ENCODE measurements at places on chromosomes 2 and 18. TPM values are rescaled to one million over a fixed set of nuclear protein-coding genes. Genes with fewer than 3 reads are reported as not detected.
A peak's percentile ranks its signal among the peaks of the same experiment; 100 is the strongest.

Gene RAB31
- 12.0 TPM for total RNA-seq

Gene DNAJC5G
- total RNA-seq: 1.2 TPM

Gene CCBE1
- 3.2 TPM for total RNA-seq

Gene CYP1B1
- total RNA-seq: 17.7 TPM

Gene DAW1
- total RNA-seq: 0.19 TPM

Gene G6PC2
- total RNA-seq: not detected

Gene MAP3K19
- total RNA-seq: not detected

DNA sequence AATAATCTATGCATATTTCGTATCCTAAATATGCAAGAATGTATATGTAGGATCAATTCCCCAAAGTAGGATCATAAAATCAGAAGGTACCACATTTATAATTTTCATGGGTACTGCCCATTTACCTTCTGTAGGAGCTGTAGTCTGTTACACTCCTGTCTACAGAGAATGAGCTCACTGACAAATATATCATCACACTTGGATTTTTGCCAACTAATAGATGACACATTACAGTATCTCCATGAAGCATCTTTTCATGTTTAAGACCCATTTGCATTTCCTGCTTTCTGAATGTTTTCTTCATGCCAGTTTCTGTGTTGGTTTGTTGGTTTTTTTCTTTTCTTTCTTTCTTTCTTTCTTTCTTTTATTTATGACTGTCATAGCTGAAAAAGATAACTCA, 70.9 kb upstream of the EML6 start:
- DNase-seq: no peak

DNA sequence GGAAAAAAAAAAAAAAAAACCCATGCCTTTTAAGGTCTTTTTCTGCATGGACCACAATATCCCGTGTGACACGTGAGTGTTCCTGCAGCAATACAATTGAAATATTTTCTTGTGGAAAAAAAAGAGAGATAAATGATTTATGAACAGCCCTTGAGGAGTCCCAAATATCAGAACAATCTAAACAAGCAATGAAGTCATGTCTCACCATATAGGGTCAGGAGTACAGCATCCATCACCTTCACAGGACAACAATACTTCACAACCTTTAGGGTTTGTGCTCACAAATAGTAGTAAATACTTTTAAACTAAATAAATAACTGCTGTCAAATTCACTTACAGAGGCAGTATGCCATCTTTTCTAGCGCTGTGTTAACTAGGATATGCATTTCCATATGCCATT, 87.9 kb downstream of the ZEB2 start:
- no peak for DNase-seq

GRCh38 chr18:65659312-65659711, 91.5 kb upstream of the CDH7 start:
- no peak for DNase-seq

DNA sequence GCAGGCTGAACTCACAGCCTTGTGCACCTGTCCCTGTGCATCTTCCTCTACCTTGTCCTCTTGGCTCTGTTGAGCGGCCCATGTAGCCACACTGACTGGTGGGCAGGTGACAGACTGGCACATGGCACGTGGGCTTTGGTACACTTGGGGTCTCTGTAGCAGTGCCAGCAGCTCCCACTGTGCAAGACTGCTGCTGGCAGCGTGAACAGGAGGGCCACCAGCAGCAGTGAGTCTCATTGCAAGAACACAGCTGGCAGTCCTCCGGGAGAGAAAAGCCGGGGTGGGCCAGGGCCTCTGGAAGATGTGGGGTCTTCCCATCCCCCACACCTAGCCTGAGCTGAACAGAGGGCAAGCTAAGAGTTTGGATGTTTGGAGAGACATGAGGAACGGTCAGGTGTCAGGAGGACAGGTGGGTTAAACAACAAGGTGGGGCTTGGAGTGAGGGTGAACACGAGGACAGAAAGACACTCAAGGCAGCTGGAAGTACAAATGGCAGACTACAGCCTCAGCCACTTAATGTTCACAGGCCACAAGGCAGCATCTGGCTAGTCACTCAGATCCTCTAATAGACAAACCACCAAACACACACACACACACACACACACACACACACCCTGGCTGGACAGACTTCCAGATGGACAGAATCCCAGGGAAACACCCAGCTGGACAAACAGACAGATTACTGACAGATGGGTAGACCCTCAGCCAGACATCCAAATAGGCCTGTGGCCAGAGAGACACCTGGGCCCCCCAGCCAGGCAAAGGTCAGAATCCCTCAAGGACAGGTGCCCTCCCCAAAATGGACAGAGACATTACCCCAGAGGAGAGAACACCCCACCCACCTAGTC, 2.3 kb upstream of the PTPN18 start:
- no peak for DNase-seq

DNA sequence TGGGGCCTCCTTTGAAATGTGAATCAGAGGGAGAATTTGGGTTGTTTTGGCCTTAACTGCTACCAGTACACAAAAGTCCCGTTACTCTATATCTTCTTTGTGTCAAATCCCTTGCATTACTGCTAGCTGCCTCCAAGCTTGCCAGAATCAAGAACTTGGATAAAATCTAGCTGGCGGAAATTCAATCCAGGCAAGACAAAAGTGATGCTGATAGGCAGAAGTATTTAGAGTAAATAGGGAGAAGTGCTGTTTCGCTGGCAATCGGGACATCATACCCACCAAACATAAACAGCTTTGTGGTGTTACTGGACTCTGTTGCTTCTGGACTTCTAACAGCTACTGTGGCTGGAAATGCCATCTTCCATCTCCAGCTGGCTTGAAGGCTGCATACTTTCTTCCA, 2.5 kb downstream of the IFIH1 start:
- DNase-seq: no peak

GRCh38 chr18:34604591-34604990, 105.5 kb upstream of the DTNA start:
- no peak for DNase-seq

- no peak for DNase-seq
Observed at GRCh38 chr18:39491408-39491807, 1925.8 kb upstream of the CELF4 start.

- no peak for DNase-seq
Observed at GRCh38 chr18:47558110-47558750, 306.8 kb upstream of the SKOR2 start.

GRCh38 chr2:179830043-179830787, 31.2 kb downstream of the ZNF385B start:
- no peak for DNase-seq

DNA sequence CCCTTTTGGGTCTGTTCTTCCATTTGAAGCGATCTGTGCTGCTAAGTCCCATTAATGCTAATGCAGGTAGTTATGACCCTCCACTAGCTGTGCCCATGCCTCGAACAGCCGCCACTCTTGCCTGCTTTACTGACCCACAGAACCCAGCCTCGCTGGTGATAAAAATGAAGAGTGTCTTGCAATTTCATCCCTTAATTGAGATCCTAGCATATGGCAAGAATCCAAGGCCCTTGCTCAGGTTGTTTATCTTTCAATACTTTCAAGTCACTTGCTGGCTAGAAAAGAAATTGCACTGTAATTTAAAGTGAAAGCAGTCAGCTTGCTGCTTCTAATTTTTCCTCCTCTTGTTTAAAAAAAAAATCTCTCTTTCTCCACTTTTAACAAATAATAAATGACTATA, 73.6 kb downstream of the ZNF521 start:
- no peak for DNase-seq

GRCh38 chr2:45911538-45911937, 260.1 kb downstream of the PRKCE start:
- DNase-seq: no peak

GRCh38 chr2:96811917-96812316, 4.2 kb upstream of the CNNM3 start:
- DNase-seq: peak; percentile 81

DNA sequence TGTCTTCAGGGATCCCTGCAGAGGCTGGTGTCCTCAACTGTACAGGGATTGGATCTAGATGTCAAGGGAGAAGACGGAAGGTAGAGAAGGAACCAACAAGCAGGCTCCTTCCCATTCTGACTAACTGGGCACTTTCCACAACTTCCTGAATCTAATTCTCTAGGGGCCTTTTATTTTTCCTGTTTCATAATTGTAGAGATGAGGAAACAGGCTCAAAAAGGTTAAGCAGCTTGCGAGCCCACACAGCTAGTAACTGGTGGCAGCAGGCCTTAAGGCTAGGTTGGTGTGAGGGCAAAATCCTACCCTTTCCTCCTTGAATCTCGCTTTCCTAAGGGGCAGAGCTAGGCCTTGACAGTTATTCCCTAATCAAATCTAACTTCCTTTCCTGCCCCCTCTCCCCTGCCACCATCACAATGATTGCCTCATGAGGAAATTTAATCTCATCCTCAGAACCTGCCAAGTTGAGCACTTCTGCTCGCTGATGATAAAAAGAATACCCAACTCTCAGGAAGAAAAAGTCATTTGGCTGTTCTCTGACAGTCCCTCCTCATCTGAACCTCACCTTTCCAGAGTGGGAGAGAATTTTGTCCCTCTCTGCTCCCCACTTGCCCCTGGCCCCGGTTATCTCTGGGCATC, 35.7 kb upstream of the POLE4 start:
- no peak for DNase-seq

- DNase-seq: no peak
Observed at GRCh38 chr2:69917852-69918251, 2.9 kb downstream of the MXD1 start.

- no peak for DNase-seq
Observed at GRCh38 chr2:41785251-41786022, 262.4 kb upstream of the PKDCC start.

DNA sequence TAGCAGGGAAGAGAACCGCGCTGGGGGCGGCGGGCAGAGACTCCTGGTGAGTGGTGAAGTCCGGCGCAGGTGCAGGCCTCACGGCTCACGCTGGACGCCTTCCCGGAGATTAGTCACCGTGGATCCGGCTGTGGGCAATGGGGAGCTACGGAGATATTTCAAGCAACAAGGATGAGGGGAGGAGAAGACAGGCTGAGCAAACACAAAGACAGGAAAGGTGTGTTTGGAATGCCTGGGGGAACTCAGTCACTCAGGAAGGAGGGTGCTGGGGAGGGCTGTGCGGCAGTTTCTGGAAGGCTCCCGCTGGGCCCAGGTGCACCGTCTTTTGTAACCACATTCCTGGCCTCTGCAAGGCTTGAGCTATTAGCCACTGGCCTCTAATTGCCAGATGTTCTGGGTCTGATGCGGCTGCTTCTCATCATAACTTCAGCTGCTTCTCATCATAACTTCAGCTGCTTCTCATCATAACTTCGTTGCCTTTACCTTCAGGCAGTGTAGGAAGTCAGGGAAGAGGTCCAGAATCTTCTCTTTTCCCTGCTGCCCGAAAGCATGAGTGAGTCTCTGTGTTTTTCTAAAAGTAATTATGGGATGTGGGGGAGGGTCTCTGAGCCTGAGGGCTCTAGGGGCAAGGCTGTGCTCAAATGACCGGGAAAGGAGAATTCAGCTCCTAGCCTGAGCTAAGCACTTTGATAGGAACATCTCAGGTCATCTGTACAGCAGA, 118.9 kb downstream of the PXDN start:
- no peak for DNase-seq

GRCh38 chr18:37242826-37243560, 322.6 kb downstream of the CELF4 start:
- no peak for DNase-seq

- no peak for DNase-seq
Observed at GRCh38 chr2:106096299-106097037, 97.6 kb downstream of the UXS1 start.

- DNase-seq: no peak
Observed at GRCh38 chr2:32482471-32482870, 125.6 kb downstream of the BIRC6 start.

- no peak for DNase-seq
Observed at GRCh38 chr2:149849136-149849535, 261.6 kb upstream of the MMADHC start.

DNA sequence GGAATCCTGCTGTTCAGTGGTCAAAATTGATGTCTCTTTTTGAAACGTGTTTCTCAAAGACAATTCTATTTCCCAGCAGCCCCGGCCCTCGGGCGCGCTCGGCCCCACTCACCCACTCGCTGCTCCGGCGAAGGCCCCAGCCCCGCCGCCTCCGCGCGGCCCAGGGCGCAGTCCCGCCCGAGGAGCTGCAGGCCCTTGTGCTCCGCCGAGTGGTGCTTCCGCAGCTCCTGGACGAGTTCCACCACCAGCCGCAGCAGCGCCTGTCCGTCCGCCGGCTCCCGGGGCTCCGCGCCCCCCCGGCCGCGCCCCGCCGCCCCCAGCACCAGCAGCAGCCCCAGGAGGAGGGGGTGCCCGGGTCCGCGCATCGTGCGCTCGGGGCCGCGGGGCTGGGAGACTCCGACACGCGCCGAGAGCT, 413 bp downstream of the ALKAL2 start:
- DNase-seq: no peak

DNA sequence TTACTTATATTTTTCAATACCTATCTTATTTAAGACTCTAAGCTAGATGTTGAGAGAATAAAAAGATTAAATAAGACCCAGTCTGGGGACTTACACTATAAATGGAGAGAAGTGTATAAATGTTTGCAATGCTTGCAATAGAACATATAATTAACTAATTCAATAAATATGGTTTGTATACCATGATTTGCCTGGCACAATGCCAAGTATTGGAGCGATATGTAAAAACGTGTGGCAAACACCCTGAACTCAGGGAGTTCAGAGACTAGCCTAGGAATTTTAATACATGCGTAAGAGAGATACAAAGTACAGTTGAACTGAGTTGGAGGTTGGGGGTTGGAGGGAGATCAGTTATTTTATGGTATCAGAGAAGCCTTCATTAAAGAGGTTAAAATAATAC, 251.8 kb upstream of the DDX18 start:
- DNase-seq: no peak

DNA sequence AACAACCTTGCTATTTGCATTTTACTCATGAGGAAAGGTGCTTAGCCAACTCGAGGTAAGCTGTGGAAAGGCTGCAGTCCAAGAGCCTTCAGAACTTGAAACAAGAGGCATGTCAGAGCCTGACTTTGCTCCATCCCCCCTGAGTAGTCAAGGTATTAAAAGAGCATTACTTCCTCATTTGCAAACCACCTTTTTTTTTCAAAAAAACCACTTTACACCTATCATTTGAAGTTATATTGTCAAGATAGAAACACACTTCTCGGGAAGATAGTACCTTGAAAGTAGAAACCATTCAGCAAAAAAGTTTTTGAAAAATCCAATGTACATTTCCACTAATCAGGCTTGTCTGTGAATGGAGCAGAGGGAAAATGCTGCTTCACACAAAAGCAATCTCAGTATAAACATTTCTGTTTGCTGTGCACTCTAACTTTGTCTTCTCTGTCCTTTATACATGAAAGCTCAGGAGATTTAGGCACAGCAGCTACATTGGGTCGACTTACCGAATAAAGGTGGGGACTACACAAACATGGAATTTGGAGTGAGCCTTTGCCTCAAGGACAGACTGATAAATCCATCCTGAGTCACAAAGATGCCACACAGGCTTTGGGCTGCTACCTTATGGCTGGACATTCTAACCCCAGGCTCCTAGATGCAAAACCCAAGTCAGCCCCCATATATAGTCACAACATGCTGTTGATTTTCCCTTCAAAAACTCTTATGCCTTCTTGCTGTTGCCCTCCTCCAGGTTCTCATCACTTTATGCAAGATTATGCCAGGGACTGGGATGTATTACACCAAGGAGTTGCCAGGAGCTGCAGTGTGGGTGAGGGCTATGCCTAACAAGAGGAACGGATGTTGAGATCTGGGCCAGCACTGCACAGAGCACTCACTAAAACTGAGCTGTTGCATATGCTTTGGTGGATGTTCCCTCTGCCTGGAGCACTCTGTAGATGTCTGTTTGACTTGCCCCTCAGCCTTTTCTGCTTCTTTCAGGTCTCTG, 41.4 kb upstream of the EML4 start:
- DNase-seq: no peak

Measured in left ventricle myocardium inferior (tissue), 1 donor.